ENCODE measurements at places on chromosomes 16 and 17.

GRCh38 chr17:44970136-44970741 is 2.1 kb upstream of the C1QL1 start:
- DNase-seq, result peak; percentile 17

- no peak for DNase-seq
Measured at GRCh38 chr16:15874745-15875314, 13.6 kb downstream of the CEP20 start.

- no peak for DNase-seq
Measured at GRCh38 chr17:67385122-67385988, 8.3 kb downstream of the PITPNC1 start.

GRCh38 chr16:89152831-89153700 is 18.5 kb upstream of the CDH15 start:
- DNase-seq, result no peak

DNA sequence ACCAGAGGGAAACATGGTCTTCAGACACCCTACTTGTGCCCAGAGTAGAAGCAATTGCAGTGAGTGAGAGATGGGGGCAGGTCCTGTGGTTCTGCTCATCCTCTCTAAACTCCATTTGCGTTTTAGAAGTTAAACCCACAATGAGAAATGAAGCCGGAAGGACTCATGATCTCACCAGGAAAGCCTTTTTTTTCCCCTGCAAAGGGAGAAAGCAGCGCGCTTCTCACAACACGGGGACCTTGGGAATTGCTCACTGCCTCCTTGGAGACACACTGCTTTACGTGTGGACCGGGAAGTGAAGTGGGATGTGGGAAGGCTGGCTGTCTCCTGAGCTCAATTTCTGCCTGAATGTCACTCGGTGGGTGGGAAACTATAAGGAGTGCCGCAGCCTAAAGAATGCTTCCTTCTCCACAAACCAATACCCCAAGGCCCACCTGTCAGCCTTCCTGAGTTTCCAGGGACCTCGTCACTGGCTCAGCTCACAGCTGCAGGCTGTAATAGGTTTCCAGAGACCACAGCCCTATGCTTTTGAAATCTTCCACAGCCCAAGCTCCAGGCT is 365.4 kb downstream of the XYLT1 start:
- DNase-seq, result peak; percentile 26

- no peak for DNase-seq
Measured at GRCh38 chr16:87054856-87055255, 262.3 kb downstream of the C16orf95 start.

- no peak for DNase-seq
Measured at GRCh38 chr17:72430611-72431432, 310.0 kb downstream of the SOX9 start.

- no peak for DNase-seq
Measured at GRCh38 chr17:42120161-42120769, 902 bp downstream of the KAT2A start.

DNA sequence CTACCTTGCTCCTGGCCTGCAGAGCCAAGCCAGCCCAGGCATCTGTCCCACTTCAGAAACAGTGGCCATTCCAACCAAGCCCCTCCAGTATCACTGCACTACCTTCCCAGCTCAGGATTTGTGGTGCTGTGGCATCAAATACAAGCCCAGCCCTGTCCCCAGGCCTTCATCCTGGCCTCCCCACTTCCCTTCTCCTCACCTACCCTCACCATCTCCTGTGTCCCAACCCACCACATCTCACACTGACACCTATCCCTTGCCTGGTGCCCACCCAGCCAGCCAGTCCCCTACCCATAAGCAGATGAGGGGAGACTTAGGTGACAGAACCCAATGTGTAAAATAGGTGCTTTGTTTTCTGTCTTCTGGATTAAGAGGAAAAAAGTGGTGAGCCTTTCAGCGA is 66.0 kb upstream of the CDH5 start:
- no peak for DNase-seq

DNA sequence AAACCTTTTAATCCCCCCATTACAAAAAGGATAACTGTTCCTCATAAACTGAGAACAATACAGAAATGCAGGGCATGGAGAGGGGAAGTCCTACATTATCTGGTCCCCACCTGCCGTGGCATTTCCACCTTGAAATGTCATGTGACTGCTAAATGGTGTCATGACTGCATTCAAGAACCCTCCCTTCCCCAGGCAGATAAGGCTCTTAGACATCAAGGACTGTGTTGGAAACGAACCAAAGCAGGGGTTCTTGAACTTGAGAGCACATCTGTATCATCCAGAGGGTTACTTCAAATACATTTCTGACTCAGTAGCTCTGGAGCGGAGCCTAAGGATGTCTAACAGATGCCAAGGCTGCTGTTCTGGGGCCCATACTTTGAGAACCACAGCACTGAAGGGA is 18.4 kb downstream of the CMTM3 start:
- DNase-seq, result no peak

- peak; percentile 32 for DNase-seq
Measured at GRCh38 chr17:49861150-49861884, 13.4 kb upstream of the TAC4 start.

GRCh38 chr17:44214896-44215295 is 4.6 kb downstream of the UBTF start:
- no peak for DNase-seq

GRCh38 chr16:4212211-4212933 is 29.5 kb downstream of the SRL start:
- no peak for DNase-seq

DNA sequence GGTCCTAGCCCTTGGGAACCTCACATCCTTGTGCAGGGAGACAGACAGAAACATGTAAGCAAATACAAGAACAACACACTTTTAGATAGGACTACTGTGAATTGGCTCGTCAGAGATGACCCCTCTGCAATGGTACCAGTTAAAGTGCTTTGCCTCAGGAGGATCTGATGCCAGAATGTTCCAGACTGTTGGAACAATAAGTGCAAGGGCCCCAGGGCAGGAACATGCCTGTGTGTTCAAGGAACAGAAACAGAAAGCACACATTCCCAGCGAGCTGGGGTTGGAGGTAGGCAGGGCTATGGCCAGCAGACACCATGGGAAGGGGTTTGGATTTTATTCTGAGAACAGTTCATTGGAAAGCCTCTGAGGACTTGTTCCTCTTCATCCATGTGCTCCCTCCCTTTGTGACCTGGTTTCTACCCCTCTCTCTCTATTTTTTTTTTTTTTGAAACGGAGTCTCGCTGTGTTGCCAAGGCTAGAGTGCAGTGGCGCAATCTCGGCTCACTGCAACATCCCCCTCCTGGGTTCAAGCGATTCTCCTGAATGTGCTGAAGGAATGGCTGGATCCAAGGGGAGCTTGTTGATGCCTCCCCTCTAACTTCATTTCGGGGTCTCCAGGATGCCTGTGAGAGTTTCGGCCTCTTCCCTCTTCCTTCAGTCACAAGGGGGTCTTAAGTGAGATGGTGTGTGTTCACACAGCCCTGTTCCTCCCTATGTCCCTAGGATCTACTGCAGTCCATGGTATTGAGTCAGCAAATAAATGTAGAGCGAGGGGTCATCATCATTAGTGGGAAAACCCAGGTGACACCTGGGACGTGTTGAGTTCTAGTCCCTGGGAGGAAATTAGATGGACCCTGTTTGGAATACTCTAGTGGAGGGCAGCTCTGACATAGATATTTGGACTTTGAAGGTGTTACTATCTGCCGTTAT is 6.4 kb downstream of the STAT5A start:
- DNase-seq, result no peak

GRCh38 chr17:73343168-73343634 is 31.4 kb upstream of the CDC42EP4 start:
- no peak for DNase-seq

DNA sequence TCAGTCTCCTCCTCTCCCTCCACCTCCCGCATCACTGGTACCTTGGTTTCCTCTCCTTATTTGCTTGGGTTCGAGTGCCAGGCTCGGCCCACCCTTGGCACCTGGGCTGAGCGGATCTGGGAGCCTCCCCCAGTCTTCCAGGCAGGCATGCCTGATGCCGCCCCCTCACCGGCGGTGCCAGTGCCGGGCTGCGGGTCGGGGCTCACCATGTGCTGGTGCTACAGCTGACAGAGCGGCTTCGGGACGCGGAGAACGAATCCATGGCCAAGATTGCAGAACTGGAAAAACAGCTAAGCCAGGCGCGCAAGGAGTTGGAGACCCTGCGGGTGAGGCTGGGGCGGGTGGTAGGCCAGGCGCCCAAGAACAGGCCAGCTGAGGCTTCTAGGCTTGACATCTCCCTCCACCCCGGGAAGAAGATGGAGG is 19.2 kb downstream of the FMNL1 start:
- DNase-seq, result no peak

GRCh38 chr16:85293904-85294642 is 181.8 kb upstream of the CIBAR2 start:
- no peak for DNase-seq

GRCh38 chr17:81045590-81046095 is 10.7 kb downstream of the BAIAP2 start:
- DNase-seq, result no peak

- DNase-seq, result no peak
Measured at GRCh38 chr17:71361656-71362450, 759.0 kb upstream of the SOX9 start.

- no peak for DNase-seq
Measured at GRCh38 chr16:66605177-66605978, 874 bp downstream of the CMTM3 start.

DNA sequence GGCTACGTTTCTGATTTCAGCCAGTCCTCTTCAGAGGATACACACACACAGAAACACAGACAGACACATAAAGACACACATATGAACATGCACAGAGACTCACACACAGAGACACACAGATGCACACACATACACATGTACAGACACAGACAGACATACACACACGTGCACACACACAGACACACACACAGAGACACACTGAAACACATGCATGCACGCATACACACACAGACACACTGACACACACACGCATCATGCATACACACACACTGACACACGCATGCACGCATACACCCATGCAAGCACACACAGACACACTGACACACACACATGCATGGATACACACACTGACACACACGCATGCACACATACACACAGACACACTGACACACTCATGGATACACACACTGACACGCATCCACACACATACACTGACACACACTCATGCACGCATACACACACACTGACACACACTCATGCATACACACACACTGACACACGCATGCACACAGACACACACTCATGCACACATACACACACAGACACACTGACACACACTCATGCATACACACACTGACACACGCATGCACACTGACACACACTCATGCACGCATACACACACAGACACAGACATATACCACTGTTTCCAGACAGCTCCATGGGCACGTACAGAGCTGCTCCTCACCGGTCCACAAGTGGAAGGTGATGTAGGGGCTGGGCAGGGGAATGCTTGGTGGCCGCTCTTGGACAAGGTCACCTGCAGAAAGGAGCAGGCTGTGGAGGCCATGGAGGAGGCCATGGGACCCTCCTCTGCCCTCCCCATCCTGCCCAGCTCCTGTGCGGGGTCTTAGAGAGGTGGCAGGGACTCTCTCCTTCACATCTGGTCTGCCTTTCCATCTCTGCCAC is 30.1 kb upstream of the MFSD6L start:
- DNase-seq, result no peak

DNA sequence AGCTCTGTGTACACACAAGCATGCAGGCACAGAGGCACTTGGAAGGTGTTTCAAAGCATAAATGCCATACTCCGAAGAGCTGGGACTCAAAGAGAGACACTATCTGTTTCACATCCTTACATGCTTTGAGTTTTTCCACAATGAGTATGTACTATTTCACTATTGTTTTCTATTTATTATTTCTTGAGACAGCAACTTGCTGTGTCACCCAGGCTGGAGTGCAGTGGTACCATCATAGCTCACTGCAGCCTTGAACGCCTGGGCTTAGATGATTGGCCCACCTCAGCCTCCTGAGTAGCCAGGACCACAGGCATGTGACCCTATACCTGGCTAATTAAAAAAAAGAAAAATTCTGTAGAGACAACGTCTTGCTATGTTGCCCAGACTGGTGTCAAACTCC is 31.6 kb downstream of the CYB5D2 start:
- no peak for DNase-seq

- DNase-seq, result no peak
Measured at GRCh38 chr16:4159726-4160125, 43.5 kb upstream of the ADCY9 start.

- DNase-seq, result no peak
Measured at GRCh38 chr16:59295993-59296736, 562.0 kb upstream of the GOT2 start.

GRCh38 chr16:75614066-75614897 is 8.8 kb downstream of the ADAT1 start:
- no peak for DNase-seq

- DNase-seq, result no peak
Measured at GRCh38 chr17:37123941-37124820, 175.4 kb downstream of the AATF start.

DNA sequence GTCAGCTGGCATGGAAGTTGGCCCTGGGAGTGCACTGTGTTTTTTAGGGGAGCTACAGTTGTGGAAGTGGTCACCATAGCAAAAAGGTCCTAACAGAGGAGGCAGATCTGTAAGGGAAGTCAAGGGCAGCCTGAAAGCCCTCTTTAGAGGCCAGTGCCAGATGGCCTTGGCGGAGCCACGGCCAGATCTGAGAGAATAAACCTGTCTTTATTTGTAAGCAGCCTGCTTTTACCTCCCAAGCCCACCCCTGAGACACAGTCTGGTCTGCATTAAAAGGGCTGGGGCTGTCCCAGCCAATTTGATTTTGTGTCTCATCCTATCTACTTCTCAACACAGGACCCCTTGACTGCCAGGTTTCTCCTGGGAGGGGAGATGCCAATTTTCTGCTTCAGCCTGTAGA is 51.0 kb upstream of the NOL11 start:
- no peak for DNase-seq

DNA sequence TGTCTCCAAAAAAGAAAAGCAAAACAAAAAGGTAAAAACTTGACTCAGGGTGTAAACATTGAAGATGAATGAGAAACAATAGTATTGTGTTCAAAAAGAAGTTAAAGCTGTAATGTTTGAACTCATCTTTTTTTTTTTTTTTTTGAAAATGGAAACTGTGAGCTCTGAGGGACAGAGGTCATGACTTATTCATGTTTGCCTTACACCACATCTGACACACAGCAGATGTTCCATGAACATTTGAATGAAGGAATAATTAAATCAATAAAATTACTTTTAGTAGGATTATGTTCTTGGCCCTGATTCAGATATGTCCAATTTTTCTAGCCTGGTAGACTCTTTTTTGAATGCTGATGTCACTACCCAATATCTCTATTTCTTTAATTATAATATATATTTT is 95.7 kb upstream of the MED13 start:
- no peak for DNase-seq

Measured in CD8-positive, alpha-beta memory T cell (primary cell).